ENCODE measurements at places on chromosomes 16 and 17.

DNA sequence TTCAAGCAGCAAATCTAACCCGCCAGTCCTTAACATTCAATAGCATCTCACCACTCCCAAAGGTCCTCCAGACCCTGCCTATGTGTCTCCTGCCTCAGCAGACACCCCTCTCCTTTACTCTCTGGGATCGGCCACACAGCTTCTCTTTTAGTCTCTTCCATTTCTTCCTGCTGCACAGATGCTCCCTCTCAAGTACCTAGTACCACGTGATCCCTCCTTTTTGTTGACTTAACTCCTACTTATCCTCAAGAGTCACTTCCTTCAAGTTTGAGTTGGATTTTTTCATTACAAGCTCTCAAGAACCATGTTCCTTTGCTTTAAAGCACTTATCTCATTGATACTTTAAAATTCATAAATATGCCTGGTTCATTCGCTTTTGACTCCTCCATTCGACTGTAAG, 24.9 kb downstream of the AMFR start:
- DNase-seq = no peak

- no peak for DNase-seq
Observed at GRCh38 chr16:77993111-77993985, 29.0 kb upstream of the CLEC3A start.

DNA sequence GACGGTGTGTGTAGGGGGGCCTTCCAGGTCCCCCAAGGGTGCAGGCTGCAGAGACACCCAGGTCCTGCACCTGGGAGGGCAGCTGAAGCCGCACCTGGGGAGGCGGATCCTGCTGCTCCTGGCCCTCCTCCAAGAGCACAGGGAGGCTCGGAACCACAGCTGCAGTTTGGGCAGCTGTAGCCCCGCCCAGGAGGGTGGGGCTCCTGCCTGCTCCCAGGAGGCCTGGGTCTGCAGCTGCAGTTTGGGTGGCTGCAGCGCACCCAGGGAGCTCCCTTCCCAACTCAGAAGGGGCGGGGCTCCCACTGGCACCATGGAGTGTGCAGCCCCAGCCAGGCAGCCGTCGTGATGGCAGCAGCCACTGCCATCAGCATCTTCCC, 69.4 kb upstream of the NKD1 start:
- DNase-seq = no peak

DNA sequence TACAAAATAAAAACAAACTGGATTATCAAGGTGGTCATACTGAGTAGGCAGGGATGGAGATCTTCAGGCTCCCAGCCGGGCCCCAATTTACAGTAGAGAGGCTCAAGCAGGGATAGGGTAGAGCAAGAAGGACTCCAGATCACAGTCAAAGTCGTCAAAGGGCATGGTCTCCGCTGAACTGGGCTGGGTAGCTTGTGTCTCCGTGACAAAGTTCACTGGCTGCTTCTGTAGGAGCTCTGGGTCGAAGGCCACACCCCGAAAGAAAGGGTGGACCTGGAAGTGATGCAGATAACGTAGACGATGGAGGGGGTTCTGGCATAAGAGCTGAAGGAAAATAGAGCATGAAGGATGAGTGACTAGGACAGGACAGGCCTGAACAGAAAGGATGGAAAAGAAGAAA, 3.6 kb downstream of the RSKR start:
- no peak for DNase-seq

- no peak for DNase-seq
Observed at GRCh38 chr17:40174514-40174913, 2.8 kb upstream of the RAPGEFL1 start.

DNA sequence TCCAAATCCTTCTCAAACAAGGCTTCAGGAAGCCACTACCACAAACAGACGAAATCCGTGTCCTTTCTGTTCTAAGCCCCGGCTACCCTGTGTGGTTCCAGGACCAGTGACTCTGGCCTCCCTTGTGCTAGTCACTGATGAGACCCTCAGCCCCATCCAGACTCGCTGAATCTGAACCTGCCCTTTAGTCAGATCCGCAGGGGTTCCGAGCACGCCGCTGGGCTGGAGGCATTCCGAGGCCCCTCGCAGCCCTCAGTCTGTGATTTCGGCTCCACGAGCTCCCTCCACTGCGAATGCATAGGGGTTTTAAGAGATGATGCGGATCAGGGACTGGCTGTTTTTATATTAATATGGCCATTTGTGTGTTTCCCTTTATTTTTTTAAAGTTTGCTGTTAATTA, 292.7 kb downstream of the IRF8 start:
- no peak for DNase-seq

DNA sequence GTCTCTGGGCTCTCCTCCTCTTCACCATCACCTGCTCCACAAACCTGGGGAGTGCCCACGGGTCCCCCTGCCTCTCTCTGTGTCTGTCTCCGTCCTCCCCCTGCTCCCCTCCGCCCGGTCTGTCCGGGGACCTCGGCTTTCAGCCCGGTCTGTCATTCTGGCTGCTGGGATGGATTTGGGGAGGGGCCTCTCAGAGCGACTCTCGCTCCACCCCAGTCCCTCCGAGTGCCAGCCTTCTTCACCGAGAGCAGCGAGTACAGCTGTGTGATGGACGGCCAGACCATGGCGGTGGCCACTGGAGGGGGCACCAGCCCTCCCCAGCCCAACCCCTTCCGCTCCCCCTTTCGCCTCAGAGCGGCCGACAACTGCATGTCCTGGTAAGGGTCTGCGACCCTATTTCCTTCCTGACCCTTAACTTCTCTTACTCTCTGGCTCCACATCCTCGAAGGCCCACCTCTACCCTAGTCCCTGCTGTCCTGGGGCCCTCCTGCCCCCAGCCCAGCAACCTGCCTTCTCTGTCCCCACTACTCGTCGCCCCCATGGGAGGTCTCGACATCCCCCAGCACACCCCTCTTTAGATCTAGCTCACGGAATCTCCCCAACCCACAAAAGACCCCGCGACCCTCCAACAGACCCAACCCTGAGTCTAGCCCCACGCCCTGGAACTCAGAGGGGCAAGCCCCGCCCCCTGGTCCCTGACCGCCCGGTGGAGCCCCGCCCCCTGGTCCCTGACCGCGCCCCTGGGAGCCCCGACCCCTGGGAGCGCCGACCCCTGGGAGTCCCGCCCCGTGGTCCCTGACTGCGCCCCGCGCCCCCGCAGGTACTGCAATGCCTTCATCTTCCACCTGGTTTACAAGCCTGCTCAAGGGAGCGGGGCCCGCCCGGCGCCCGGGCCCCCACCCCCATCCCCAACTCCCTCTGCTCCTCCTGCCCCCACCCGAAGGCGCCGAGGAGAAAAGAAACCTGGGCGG, 5.6 kb upstream of the CXCL16 start:
- no peak for DNase-seq

DNA sequence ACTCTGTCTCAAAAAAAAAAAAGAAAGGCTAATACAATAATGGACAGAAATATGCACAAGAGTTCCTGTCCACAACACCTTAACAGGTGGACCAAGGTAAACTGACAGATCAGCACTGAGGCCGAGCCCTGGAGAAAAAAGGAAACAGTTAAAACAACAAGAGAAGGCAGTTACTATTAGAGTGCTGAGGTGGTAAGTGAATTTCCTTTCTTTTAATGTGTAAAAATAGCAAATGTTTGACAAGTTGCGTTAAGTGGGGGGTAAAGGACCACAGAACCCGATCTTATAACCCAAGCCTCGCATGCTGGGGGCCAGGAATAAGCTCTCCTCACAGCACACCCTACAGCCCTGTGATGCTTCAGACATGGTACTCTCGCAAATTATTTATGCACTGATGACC, 24.8 kb downstream of the TXNDC11 start:
- no peak for DNase-seq

GRCh38 chr16:21656795-21657768, 4.7 kb upstream of the IGSF6 start:
- DNase-seq = peak; percentile 28

DNA sequence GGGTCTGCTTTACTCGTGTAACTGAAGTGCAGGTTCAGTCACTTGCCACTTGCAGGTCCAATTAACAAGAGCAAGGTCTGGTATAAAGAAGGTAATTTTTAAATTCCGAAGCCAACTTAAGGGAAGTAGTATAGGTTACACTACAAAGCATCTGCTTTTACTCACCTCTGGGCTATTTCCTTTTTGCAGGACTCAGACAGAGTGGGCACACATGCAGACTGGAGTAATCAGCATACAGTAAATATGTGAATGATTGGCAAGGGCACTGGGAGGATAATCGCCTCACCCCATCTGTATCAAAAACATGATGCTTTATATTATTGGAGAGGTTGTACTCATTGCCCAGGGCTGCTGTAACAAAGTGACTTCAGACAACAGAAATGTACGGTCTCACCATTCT, 160.1 kb upstream of the CDH5 start:
- DNase-seq = no peak

- DNase-seq = no peak
Observed at GRCh38 chr17:82283208-82283749, 9.8 kb upstream of the CSNK1D start.

DNA sequence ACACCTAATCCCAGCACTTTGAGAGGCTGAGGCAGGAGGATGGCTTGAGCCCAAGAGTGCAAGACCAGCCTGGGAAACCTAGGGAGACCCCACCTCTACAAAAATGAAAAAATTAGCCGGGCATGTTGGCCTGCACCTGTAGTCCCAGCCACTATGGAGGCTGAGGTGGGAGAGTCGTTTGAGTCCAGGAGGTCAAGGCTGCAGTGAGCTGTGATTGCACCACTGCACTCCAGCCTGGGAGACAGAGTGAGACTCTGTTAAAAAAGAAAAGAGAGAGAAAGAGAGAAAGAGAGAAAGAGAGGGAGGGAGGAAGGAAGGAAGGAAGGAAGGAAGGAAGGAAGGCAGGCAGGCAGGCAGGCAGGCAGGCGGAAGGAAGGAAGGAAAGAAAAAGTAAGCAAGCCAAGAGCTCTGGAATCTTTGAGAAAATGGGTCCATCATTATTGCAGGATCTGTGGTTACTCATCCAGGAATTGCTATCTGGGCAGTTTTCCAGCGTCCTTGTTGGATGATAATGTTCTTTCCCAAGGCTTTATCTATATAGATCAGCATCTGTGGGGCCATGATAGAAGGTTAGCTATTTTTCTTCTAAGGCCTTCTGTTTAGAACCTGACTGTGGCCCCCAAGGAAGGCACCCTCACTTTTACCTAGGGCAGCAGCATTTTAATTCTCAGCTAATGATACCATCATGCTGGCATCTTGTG, 533.2 kb upstream of the CDH5 start:
- DNase-seq = no peak

Measured in memory B cell (primary cell).